ENCODE measurements at places on chromosomes 7 and 10. TPM values are rescaled to one million over a fixed set of nuclear protein-coding genes. Genes with fewer than 3 reads are reported as not detected.

Gene CASD1
- total RNA-seq, result 12.2 TPM

Gene FRMPD2
- total RNA-seq, result not detected

Gene CEP55
- 65.6 TPM for total RNA-seq

Gene DPY19L1
- 40.9 TPM for total RNA-seq

Gene ACTL6B
- total RNA-seq, result not detected

All from A549 treated with CORT108297 at 1 μM for 4 hours (cell line).